ENCODE measurements at places on chromosomes 7 and 10.

GRCh38 chr7:12475362-12476063 lies 71.8 kb upstream of the VWDE start:
- no peak for DNase-seq

GRCh38 chr7:66418537-66418936 lies 210.1 kb upstream of the KCTD7 start:
- DNase-seq: no peak

DNA sequence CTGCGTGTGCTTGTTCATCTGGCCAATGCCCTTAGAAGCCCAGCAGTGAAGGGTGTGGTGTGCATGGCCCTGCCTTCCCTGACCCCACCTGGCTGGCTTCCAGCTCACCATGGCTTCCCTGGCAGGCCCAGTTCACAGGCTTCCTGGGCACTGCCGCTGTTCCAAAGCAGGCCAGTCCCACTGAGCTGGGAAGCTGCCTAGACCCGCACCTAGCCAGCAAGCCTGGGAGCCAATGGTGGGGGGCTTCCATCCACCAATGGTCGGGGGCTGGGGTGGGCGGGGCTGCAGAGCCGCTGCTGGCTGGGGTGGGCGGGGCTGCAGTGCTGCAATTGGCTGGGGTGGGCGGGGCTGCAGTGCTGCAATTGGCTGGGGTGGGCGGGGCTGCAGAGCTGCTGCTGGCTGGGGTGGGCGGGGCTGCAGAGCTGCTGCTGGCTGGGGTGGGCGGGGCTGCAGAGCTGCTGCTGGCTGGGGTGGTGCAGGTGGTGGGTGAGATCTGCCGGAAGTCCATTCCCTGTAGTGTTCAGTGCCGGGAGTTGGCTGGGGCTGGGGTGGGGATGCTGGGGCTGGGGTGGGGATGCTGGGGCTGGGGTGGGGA lies 12.4 kb downstream of the CALY start:
- peak; percentile 66 for DNase-seq

DNA sequence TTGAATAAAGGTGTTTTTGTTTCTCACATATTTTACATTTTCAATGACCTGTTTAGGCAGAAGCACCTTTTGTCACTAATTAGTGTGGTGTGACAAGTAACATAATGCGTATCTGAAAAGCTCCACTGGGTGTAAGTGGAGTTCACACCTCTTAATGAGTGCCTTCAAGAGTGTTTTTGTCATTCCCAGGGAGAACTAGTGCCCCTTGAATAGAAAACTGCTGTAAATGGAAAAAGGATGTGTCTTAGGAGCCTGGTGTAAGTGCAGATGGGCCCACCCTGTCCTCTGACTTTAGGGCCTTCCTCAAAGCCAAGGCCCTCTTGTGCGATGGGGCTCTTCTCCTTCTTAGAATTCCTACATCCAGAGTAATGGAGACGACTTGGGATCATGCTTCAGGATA lies 170.0 kb downstream of the MGMT start:
- DNase-seq: no peak

DNA sequence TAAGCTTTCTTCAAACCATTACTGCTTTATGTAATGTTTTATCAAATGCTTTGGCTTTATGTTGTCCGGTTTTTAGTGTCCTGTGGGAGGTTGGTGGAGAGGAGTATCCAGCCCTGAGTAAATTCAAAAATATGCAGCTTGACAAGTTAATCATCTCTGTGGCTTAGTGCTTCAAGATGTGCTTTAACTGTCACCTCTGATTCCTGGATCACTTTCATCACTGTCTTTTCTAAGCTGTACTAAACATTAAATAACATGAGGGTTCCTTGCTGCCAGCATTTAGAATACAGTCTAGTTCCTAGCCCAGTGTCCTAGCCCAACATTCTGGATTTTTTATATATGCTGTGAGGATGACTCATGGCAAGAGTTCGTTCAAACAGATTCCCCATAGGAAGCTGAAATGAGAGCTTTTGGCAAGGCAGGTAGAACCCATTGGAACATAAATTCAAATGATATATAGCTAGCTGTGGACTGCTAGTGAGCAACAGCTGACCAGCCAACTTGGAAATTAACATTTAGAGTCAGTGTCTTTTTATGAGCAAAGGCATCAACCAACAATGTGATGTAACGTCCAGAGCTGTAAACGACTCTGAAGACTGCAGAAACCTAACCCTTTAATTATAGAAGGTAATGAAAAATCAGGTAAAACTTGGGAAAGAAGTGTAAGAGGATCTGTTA lies 80.6 kb upstream of the OIT3 start:
- no peak for DNase-seq

- no peak for DNase-seq
Measured at GRCh38 chr7:104794154-104794553, 219.9 kb upstream of the KMT2E start.

DNA sequence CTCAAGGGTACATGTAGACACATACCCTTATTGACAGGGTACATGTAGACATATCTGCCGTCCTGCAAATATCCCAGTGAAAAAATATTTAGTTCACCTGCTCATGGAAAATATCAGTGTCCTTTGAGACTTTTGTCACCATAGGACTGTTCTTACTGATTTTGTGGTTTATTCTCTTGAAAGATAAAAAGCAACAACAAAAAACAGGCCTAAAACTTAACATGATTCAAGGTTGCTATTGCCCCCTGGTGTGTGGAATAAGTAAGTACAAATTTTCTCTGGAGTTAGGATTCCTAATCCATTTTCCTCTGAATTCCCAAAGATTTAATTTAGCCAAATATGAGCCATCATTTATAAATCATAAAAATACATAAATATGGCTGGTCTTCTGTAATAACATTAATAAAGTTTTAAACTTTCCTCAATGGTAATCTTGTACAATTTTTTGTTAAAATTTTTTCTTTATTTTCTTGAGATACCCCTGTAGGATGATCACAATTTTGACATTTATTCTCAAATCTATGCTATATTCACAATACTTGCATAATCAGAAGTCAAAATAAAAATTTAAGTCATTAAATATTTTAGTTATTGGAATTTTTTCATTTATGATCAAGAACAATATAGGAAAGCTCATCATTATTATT lies 741.4 kb upstream of the POT1 start:
- DNase-seq: no peak

GRCh38 chr7:4631380-4632179 lies 50.5 kb upstream of the FOXK1 start:
- DNase-seq: no peak

- no peak for DNase-seq
Measured at GRCh38 chr7:98133181-98133580, 26.5 kb downstream of the LMTK2 start.

GRCh38 chr7:36784991-36785940 lies 61.0 kb upstream of the AOAH start:
- DNase-seq: peak; percentile 38

- DNase-seq: no peak
Measured at GRCh38 chr7:117674617-117675016, 194.8 kb downstream of the CFTR start.

DNA sequence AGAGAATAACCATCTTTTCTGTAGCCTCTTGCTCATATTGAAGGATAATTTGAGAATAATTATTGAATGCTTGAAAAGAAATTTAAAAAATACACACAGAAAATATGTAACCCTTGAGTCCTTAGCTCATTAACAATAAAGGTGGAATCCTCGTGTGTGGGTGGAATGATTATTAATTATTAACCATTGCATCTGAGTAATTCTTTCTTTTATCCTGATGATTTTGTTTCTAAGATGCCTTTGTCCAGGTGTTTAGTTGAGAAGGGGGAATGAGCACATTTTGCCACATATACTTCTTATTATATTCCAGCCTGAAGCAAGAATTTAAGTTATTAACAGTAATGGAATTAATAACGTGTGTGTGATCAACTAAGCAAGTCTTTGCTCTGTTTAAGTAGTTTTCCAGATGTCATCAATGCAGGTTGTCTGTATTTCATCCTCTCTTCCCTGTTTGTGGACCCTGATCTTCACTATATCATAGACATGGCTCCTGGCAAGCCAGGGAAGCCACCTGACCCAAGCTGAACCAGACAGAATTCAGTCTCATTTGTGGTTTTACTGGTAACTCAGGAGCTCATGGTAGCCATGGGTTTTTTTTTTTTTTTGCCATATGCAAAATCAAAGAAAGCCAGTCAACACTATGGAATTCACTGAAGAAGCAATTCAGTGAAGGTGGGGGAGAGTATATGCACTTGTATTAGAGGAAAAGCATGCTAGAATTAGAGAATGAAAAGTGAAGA lies 144.3 kb downstream of the KIF20B start:
- DNase-seq: no peak

DNA sequence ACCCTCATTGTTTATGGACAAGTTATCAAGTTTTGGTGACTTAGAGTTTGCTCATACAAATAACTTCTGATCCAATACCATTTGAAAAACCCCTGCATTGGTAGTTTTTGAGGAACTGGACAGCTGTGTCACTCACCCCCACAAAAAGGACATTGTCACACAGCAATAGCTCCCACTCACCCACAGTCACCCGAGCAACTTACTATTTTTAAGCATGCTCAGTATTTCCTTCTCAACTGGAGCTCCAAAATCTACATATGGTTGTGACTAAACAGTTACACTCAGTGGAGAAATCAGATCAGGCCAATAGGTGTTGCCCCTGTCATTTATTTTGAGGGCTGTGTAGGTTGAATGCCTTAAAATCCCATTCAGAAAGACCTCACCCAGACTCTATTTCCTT lies 165.2 kb upstream of the AUTS2 start:
- DNase-seq: no peak

Data from activated T-cell treated with anti-CD3 and anti-CD28 coated beads for 48 hours (primary cell).